ENCODE measurements at places on chromosomes 6 and 20.

GRCh38 chr20:53804920-53805894 lies 211.6 kb upstream of the ZNF217 start:
- no peak for DNase-seq

GRCh38 chr20:18855882-18856281 lies 42.3 kb downstream of the SCP2D1 start:
- DNase-seq = no peak

DNA sequence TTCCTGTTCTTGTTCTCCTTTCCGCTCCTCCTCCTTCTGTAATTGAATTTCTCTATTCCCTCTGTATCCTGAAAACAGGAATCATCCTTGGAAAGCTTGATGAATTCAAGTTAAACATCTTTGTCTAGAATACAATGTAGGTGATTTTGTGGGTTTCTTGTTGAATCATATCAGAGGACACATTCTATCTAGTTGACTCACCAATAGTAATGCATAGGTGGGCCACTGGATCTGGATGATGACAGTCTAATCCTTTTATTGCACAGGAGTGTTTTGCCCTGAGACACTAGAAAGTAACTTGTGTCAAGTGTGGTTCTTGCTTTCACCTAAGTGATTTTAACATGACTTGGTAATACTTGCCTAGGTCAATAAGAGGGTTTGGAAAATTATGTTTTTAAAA lies 164.3 kb downstream of the RFPL4B start:
- no peak for DNase-seq

DNA sequence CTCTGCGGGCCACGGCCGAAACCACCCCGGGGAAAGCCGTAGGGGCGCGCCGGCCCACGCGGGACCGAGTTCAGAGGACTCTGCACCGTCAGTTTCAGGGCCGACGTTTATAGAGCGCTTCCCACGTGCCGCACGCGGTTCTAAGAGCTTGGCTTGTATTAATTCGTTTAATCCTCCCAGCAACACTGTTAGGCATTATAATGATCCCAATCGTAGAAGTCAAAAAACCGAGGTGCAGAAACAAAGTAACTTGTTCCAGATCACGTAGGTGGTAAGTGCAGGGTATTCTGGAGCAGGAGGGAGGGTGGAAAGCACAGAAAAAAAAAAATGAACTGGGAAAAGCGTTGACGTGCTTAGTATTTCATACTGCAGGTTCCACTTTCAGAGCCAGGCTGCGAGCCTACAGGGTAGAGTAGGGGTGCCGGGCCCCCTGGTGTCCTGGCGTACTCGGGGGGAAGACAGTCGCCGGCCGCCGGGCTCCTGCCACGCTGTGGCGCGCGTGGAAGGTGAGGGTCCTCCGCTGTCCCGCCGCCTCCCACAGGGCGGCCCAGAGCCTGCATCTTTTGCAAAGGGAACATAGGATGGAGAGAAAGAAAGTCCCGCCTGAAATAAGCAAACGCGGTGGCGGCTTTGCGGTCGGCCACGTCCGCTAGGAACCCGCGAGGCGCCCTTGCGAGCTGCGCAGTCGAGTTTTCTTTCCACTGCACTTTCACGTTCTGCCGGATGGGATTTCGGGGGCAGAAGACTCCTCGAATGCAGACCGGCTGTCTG lies 10.2 kb upstream of the FOXF2 start:
- no peak for DNase-seq

DNA sequence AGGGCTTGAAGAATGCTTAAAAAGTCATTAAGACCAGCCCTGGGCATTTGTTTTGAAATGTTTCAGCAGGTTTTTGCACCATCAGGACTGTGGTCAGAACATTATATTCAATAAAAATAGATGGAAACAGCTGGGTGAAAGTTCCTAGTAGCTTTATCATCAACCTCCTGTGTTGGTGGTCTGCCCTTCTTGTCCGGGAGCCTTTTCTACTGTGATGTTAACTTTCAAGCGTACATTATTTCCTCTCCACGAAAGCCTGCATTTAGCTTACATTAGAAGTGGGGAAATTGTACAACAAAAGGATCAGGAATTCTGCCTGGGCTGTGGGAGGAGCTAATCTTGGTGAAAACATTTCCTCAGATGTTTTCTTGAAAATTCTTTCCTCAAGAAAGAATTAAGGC lies 71.1 kb downstream of the LAMA4 start:
- peak; percentile 60 for DNase-seq

- DNase-seq = peak; percentile 5
Measured at GRCh38 chr6:144090384-144090783, 5.0 kb downstream of the SF3B5 start.

- DNase-seq = no peak
Measured at GRCh38 chr6:16595514-16596120, 165.6 kb downstream of the ATXN1 start.

DNA sequence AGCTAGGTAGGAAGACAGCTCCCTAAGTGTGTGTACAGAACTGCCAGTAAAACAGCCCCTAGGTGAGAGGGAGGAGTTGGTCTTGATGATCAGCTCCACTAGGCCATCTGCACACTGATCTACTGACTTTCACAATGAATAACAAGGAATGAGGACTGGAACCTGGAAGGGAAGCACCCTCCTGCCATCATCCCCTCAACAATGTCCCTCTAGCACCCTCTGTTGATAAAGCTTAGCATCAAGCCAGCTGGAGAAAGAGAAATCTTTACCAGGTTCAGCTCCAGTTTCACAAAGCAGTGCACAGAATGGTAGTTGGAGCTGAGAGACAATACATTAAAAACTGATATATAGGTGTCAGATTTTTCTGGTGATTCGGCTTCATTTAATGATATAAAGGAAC lies 57.2 kb upstream of the IRAK1BP1 start:
- DNase-seq = peak; percentile 75

DNA sequence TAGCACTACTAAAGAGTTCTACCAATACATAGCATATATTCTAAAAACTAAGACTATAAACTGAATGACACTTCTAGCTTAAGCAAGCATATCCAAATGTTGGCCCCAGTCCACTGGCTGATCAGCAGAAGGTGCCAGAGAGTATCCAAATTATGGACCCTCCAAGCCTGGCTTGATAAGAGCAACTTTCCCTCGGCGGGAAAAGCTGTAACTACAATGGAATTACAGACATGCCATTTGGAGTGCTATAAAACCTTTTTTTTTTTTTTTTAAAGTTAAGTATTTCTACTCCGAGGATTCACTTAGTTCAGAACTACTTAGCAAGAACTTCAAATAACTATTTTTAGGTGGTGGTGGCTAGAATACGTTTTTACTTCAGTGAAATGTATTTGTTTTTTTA lies 94.6 kb downstream of the EPB41L2 start:
- no peak for DNase-seq

GRCh38 chr6:73624896-73625295 lies 28.9 kb downstream of the SLC17A5 start:
- no peak for DNase-seq

GRCh38 chr6:42962502-42963178 lies 2.1 kb downstream of the GNMT start:
- no peak for DNase-seq

DNA sequence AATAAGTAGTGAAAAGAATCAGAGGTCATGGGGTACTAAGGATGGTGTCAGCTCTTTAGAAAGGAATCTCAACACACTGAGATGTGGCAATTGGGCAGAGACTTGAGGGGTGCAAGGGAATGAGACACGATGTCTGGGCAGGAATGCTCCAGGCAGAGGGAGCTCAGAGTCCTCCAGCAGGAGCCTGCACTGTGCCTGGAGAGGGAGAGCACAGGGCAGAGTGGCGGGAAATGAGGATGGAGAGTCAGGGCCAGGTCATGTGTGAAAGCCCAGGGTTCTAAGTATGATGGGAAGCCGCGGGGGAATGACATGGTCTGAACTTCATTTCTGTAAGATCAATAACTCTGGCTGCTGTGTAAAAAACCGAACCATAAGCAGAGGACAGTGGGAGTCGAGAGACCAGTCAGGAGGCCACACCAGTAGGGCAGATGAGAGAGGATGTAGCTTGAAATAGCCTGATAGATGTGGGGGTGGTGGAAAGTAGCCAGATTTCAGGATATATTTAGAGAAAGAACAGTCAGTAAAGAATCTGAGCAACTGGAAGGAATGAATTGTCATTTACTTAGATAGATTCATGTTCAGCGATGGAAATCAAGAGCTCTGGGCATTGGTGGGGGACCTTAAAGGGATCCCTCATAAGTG lies 133.4 kb upstream of the DTNBP1 start:
- DNase-seq = peak; percentile 18

- no peak for DNase-seq
Measured at GRCh38 chr6:11659757-11660156, 118.8 kb downstream of the ADTRP start.

- DNase-seq = peak; percentile 80
Measured at GRCh38 chr6:126804332-126805064, 314.0 kb upstream of the RSPO3 start.

- no peak for DNase-seq
Measured at GRCh38 chr20:47816487-47817451, 31.5 kb upstream of the SULF2 start.

- DNase-seq = no peak
Measured at GRCh38 chr6:143127941-143128680, 67.4 kb downstream of the AIG1 start.

- DNase-seq = peak; percentile 54
Measured at GRCh38 chr6:26420688-26421171, 18.7 kb downstream of the BTN3A1 start.

GRCh38 chr6:156765117-156765516 lies 12.1 kb upstream of the ARID1B start:
- no peak for DNase-seq

- no peak for DNase-seq
Measured at GRCh38 chr6:51528556-51528955, 558.9 kb downstream of the PKHD1 start.

DNA sequence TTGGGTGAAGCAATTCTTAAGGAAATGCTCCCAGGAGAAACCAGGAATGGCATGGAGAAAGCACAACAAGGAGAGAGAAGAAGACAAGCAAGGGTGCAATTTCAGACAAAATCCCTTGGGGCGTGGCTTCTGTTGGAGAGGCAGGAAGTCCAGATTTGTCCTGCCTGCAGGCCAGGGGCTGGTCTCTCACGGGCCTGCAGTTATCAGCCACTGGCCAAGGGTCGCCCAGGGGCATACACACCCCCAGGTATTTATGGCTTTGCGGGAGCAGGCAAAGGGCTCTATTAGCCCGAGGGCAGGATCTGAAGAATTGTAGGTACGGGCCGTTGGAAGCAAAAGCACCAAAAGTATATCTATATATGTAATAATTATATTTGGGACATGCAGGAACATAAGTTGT lies 87.7 kb downstream of the IYD start:
- no peak for DNase-seq

GRCh38 chr20:40887105-40887504 lies 141.5 kb upstream of the TOP1 start:
- no peak for DNase-seq

GRCh38 chr6:129672341-129672682 lies 37.7 kb downstream of the ARHGAP18 start:
- DNase-seq = no peak

DNA sequence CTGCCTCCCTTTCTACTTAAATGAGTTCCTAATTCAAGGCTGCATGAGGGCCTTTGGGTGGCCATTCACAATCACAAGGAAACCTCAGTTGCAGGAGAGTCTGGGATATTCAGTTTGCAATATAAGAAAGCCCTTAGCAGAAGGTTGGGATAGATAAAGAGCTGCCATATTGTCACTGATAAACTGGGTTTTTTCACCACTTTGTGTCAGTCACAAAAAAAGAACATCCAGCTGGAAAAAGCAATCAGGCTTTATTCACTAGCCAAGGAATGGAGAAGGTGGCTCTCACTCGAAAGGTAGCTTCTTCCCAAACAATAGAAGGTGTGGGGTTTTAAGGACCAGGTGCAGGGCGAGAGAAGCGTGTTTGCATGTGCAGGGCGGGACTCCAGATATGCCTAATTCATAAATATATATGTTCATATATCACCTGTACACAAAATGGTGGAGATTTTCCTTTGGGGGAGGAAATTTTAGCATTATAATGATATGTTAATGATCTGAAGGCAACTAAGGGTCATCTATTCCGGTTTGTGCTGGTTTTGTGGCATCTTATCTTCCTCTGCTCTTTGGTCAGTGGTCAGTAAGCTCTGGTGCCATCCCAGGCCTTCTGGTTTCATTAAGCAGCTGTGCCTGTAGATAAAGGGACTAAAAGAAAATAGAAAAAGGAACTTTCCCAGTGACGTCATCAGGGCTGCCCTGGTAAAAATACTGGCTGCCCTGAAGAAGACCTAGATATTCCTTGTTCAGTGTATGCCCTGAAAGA lies 97.1 kb upstream of the IYD start:
- DNase-seq = no peak

GRCh38 chr20:57396984-57397692 lies 5.9 kb downstream of the RBM38 start:
- no peak for DNase-seq

GRCh38 chr6:167134448-167135328 lies 11.8 kb downstream of the CCR6 start:
- no peak for DNase-seq

DNA sequence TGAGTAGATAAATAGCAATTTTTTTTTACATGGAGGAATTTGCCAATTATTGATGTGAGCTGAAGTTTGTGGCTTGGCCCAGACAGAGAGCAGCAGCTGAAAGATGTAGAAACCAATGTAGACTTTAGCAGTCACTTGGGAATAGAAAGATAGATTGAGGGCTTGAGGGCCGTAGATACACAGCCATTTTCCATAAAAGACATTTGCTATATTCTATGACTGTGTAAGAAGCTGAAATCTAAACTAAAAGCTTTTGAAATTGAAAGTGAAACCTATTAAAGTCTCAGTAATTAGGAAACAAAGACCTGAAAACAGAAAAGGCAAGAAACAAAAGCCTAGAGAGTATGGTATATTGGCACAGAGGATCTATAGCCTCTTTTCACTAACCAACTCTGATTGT lies 332.7 kb downstream of the CENPW start:
- DNase-seq = peak; percentile 50

- DNase-seq = peak; percentile 6
Measured at GRCh38 chr6:88908598-88909548, 54.5 kb downstream of the RNGTT start.

DNA sequence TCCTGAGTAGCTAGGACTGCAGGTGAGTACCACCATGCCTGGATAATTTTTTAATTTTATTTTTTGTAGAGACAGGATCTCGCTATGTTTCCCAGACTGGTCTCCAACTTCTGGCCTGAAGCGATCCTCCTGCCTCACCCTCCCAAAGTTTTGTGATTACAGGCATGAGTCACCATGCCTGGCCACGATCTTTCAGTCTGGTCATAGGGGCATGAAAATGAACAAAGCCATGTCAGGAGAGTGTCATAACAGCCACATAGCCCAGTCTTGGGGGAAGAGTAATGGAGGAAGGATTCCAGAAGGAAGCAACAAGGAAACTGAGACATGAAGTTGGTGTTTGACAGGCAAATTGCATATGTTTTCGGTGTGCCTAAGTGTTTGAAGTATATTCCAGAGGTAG lies 17.0 kb upstream of the SNX3 start:
- DNase-seq = no peak

- peak; percentile 73 for DNase-seq
Measured at GRCh38 chr20:62123450-62124118, 1.3 kb downstream of the LSM14B start.

GRCh38 chr20:37207171-37207570 lies 27.8 kb upstream of the MROH8 start:
- no peak for DNase-seq

DNA sequence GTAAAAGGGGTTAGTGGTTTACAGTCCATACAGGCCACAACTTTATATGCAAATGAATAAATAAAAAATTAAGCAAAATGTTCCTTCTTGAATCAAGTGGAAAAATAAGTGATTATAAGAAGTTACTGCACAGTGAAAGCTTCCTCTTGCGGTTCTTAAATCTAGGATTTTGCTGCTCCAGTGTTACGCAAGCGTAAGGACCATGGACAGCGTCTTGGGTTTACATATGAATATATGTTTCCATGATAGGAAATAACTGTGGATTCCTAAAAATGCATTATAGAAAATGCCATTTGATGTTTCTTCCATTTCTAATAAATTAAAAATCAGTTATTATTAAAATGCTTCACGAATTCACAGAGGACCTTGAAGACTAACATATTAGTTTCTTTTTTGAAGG lies 176.6 kb upstream of the POU3F2 start:
- DNase-seq = peak; percentile 37

Data from choroid plexus epithelial cell (primary cell).